ENCODE measurements at places on chromosomes 5 and 9.

GRCh38 chr5:117131048-117131679, 556.5 kb upstream of the SEMA6A start:
- no peak for DNase-seq

GRCh38 chr9:110897943-110898342, 140.3 kb downstream of the LPAR1 start:
- no peak for DNase-seq

DNA sequence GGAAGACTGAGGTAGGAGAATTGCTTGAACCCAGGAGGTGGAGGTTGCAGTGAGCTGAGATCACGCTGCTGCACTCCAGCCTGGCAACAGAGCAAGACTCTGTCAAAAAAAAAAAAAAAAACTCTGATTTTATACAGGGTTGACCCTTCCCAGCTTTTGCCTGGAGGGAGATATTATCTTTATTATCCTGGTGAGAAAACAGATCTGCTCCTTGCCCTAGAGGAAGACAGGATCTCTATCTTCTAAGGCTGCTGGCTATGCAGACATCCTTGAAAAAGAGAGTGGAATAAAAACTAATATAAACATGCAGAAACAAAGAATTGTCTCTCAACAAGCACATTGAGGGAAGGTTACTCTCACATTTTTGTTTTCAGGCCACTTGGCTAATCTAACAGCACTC, 1503.4 kb upstream of the WWC1 start:
- no peak for DNase-seq

GRCh38 chr5:115432691-115433090, 111.9 kb downstream of the FEM1C start:
- no peak for DNase-seq

- DNase-seq, result no peak
Measured at GRCh38 chr9:99760421-99760820, 61.3 kb upstream of the NR4A3 start.

DNA sequence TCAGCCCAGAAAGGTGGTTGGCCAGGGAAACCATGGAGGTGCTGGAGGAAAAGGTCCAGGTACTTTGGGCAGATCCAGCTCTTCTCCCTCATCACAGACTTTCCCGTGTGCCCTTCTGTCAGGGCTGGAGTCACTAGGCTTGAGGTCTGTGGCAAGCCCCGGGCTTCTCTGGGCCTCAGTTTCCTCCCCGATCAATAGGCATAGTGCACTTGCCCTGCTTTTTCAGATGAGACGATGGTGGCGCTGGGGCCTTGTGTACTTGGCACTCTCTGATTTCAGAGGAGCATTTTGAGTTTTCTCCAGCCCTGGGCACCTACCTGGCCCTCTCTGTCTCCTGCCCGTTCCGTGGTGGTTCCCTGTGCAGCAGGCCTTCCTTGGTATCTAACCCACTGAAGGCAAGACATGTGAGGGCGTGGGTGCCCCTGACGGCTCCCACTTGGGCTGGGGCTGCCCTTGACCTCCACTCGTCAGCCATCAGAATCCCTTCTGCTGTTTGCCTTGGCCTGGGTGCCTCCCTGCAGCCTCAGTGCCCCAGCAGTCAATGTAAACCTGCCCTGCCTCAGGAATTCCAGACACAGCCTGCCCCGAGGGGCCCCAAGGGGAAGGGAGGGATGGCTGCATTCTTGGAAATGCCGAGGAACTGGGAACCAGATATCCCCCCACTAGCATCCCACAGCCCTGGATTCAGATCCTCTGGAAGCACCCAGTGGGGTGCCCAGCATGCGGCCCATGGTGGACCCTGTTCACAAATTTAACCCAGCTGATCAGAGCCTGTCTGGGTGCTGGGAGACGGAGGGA, 66.3 kb upstream of the COL5A1 start:
- DNase-seq, result no peak

DNA sequence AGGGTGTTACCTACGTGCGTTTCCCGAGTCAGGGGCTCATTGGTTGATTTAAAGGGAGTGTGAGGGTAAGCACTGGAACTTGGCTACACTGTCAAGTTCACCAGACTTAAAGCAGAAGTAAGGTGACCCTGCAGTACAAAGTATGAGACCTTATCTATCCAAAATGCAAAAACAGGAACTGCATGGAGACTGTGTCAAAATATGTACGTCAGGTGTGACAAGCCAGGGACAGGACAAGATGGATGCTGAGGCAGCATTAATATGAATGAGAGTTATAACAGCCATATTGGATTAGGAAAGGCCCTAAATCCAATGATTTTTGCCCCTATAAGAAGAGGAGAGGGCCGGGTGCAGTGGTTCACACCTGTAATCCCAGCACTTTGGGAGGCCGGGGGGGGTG, 15.4 kb upstream of the SUSD3 start:
- no peak for DNase-seq

- no peak for DNase-seq
Measured at GRCh38 chr9:134930398-134930797, 12.7 kb upstream of the FCN1 start.

GRCh38 chr9:7259544-7260241, 501.9 kb downstream of the KDM4C start:
- DNase-seq, result no peak

GRCh38 chr5:1343931-1344901, 683 bp downstream of the CLPTM1L start:
- no peak for DNase-seq

DNA sequence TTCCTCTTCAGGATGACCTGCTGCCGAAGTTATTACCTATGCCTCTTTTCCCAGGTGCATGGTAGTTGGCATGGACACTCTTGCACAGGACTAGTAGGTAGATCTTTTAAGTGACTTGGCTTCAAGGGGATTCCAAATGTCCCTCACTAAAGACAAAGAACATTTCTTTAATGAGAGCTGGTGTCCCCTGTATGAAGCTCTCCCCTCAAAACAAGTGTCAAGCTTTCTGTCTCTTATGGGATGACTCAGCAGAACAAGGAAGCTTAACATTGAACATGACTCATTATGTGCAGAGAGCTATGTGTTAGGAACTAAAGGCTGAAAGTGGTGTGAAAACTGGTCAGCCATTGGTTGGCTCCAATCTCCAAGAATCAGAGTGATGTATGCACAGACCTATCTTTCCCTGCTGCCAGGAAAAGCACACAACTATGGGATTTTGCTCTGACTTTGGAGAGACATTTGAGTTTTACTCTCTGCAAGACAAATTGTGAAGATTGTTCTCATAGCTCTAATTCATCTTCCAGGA, 120.5 kb downstream of the PRDM6 start:
- DNase-seq, result peak; percentile 67
